ENCODE measurements at places on chromosomes 4 and X. TPM values are rescaled to one million over a fixed set of nuclear protein-coding genes. Genes with fewer than 3 reads are reported as not detected.

Gene HPGD
- not detected for total RNA-seq

Gene GRID2
- total RNA-seq, result not detected

Gene STPG2
- not detected for total RNA-seq

Gene SNCA
- total RNA-seq, result 0.43 TPM

Gene GPR78
- 0.35 TPM for total RNA-seq

Gene SMARCA5
- 18.6 TPM for total RNA-seq

Gene TRPC3
- not detected for total RNA-seq

Gene HS6ST2
- 0.09 TPM for total RNA-seq

Gene RNF212
- 4.6 TPM for total RNA-seq

Gene CDS1
- total RNA-seq, result not detected

Gene POLN
- 1.1 TPM for total RNA-seq

Gene SHROOM2
- total RNA-seq, result 4.2 TPM

Gene PNMA5
- total RNA-seq, result not detected

Gene FAM236B
- total RNA-seq, result not detected

Gene INTU
- total RNA-seq, result 1.5 TPM

Gene UGT2B10
- not detected for total RNA-seq

Gene FREM3
- total RNA-seq, result not detected

Gene S100G
- total RNA-seq, result not detected

Gene ABLIM2
- 0.43 TPM for total RNA-seq

Gene NLGN4X
- 1.3 TPM for total RNA-seq

Data from pericardium fibroblast (primary cell).